ENCODE measurements at places on chromosomes 2 and 18.

DNA sequence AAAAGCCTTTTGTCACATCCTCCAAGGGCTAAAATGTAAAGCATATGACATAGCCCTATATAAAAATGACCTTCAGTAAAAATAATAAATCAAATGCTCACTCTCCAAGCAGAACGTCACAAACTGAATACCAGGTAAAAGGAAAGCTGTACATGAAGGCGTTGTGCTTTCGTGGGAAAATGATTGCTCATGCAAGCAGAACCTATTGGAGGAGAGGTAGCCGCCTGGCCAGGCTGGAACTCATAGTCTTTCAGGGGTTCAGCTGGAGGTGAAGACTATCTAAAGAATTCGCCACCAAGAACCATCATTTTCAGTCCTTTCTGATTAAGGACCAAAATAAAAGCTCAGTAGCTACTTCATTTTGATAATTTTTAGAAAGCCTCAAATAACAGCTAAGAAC, 44.7 kb downstream of the ANKRD44 start:
- no peak for DNase-seq

DNA sequence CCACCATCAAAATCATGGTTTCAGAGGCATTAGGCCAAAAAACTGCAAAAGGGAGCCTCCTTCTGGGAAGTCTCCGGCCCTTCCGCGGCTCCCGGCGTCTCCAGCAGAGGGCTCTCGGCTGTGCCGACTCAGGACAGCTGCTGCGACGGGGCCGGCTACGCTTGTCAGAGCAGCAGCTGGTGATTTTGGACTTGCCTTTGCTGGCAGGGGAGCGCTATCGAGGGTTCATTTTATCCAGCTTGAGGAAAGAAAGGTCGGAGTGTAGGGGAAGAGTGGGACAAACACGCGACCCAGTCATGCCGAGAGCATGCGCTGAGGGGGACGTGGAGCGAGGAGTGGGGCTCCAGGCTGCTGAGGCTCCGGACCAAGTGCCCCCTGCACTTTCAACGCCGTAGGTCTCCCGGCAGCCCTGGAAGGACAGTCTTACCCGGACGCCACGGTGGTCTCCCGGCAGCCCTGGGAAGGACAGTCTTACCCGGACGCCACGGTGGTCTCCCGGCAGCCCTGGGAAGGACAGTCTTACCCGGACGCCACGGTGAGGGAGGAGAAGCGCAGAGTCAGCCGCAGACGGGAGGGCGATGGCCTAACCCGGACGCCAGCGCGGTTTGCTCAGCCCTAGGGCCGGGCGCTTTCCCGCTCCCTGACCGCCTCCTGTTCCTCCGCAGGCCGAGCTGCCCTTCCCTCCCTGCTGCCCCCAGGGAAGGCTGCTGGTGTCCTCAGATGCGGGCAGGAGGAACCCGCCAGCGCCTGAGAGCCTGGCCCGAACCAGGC, 21.7 kb downstream of the DDX18 start:
- peak; percentile 77 for DNase-seq

DNA sequence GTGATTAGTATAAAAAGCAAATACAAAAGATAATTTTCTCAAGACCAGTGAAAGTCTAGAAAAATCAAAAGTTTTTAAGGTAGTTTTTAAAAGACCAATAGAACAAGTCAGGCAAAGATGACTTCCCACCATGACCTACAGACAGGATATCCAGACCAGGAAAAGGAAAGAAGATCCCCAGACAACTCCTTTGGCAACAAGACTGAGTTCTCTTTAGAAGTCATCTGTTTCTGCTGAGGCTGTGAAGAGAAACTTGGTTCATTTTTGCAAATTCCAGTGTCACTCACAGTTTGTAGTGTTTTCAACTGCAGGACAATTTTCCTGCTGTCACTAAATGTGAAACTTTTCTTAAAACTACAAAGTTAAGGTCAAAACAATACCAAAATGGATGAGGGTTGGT, 240.9 kb upstream of the SIX2 start:
- DNase-seq = no peak

- no peak for DNase-seq
Measured at GRCh38 chr2:224594840-224595239, 9.7 kb upstream of the CUL3 start.

- DNase-seq = no peak
Measured at GRCh38 chr2:223007531-223007930, 44.5 kb upstream of the KCNE4 start.

GRCh38 chr2:122660786-122661634, 905.6 kb downstream of the TSN start:
- DNase-seq = no peak

DNA sequence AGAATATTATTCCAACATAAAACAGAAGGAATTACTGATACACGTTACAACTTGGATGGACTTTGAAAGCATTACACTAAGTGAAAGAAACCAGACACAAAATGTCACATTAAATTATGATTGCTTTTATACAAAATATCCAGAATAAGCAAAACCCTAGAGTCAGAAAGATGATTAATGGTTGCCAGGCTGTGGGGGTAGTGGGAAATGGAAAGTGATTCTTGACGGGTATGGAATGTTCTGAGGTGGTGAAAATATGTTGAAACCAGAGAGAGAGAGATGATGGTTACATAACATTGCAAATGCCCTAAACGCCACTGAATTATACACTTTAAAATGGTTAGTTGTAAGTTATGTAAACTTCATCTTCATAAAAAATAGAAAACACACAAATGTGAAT, 1057.2 kb upstream of the TMEFF2 start:
- DNase-seq = peak; percentile 40

DNA sequence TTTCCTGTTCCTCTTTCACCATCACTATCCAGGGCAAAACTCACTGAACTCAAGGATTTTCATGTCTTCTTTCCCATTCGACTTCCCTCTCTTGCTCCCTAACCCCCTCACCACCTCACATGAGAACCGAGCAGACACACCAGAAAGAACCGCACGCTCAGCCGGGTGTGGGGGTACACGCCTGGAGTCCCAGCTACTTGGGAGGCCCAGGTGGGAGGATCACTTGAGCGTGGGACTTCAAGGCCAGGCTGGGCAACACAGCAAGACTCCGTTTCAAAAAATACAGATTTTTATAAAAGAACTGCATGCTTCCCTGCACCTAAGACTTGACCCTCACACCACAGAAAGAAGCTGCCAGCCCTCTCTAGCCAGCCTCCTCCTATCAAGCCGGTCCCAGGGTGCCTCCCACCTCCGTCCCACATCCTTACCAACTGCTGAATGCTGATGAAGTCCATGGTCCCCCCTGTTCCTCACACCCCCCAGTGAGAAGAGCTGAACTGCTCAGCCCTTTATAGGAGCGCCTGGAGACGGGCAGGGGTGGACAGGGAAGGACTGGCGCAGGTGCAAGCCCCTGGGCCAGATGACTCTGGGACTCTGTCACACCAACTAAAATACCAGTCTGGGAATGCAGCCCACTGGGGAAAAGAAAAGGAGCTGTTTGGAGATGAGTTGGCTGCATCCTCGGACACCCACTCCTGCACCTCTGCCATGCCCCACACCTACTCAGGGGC, at the start of gene ANKRD23:
Gene ANKRD23, minus strand, starts transcription at position 484 of the 731 bp plus-strand sequence. Its CDS starts 29 bp downstream, at position 455.
- DNase-seq = no peak

DNA sequence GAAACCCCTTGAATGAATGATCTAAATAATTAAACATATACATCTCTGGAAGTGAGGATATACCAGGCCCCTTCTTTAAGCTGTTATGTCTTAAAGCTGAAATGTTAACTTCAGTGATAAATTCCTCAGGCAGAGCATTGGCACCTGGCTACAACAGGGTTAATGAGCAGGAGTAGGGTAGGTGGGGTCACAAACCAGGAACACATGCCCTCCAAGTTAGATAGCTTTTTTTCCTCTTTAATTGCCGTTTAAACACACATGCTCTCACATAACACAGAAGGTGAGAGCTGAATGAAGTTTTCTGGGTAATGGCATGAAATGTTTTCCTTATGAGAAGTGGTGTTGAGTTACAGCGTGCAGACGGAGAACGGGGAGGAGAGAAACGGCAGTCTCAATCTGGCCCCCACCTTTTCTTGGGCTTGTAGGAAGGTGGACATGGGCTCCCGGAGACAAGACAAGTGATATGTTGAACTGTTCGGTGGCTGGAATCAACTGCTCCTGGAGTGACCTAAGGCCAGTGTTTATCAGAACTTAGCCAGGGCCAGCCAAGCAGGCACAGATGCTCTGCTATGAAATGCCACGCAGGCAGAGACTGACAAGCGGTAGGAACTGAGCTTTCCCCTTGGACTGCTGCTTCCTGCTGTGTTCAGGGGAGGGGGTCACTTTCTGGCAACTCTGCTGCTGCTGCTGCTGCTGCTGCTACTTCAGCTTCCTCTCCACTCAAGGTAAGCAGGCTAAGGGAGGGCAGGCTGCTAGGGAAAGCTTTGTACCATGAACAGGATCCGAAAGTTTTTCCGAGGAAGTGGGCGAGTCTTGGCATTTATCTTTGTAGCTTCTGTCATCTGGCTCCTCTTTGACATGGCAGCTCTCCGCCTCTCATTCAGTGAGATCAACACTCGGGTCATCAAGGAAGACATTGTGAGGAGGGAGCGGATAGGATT, at the start of gene GALNT5:
Gene GALNT5, plus strand, starts transcription at position 394 of the 941 bp plus-strand sequence. Its CDS starts 378 bp downstream, at position 772.
- no peak for DNase-seq

- no peak for DNase-seq
Measured at GRCh38 chr18:76881744-76882143, 59.4 kb downstream of the ZNF236 start.

DNA sequence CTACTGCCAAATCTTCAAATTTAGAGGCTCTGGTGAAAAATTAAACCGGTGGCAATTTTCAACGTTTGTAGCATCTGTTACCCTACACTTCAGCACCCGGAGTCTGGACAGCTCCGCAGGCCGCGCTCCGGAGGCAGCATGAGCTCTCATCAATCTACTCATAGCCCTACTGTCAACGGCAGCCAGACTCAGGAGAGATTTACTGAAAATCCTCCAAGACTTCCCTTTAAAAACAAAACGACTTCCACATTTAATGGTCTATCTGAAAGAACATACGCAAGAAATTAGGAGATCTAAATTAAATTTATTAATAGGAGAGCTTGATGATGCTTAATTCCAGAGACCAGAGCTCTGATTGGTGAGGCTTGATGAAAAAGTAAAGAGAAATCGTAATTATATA, 970 bp upstream of the ADCYAP1 start:
- DNase-seq = peak; percentile 27

GRCh38 chr2:215754546-215754945, 258.8 kb downstream of the MREG start:
- no peak for DNase-seq

GRCh38 chr2:195414537-195415100, 242.4 kb upstream of the SLC39A10 start:
- no peak for DNase-seq
